WTC11 (cell line): ENCODE measurements at places on chromosomes 6 and 20. TPM values are rescaled to one million over a fixed set of nuclear protein-coding genes. Genes with fewer than 3 reads are reported as not detected.

DNA sequence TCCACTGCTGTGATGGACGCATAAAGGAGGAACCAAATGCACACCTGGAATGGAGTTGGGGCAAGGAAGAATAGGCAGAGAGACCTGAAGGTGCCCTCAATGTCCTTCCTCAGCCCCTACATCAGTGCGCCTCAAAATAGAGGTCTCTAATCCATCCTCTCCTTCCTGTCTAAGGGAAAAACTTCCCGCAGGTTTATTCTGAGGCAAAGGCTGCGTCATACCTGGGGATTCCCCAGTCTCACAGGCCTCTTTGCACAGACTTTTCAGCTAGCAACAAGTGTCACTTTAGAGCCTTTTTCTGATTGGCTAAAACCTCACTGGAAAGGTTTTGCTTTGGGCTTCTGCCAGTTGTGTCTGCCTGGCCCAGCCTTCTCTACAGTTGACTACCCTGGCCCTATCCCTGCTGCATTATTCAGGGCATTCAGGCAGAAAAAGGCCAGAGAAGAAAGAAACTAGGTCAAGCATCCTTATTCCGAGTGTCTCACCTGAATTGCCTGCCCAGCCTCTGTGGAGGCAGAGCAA, 1.8 kb upstream of the HLA-DQB1 start:
- H3K4me3 ChIP-seq: no peak overlapping the region
- no peak overlapping the region for H3K27ac ChIP-seq
- no peaks in the 10 kb centered on the region for H3K36me3 ChIP-seq
- H3K27me3 ChIP-seq: peaks cover 44% of the 10 kb centered on the region
- no peak for DNase-seq

DNA sequence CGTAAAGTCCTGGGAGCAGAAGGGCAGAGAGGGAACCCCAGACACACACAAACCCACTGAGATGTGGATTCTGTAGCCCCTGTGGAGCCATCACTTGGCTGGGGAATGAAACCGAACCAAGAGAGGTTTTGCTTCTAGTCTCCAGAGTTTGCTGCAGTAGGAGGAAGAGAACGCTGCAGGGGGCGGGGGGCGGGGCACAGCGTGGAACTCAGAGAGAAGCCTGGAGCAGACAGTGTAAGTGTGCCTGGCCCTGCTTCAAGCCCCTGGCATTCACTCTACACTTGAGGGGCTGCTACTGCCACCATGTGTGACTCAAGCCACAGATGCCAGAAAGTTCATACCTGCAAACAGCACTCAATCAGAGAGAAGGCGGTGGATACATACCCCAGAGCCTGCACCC, 18.9 kb downstream of the GABRR1 start:
- DNase-seq: no peak
- no peak overlapping the region for H3K4me3 ChIP-seq
- H3K27ac ChIP-seq: no peak overlapping the region

GRCh38 chr6:19301980-19302379, 535.2 kb upstream of the ID4 start:
- no peaks in the 10 kb centered on the region for H3K36me3 ChIP-seq
- no peak overlapping the region for H3K4me3 ChIP-seq
- peaks cover 91% of the 10 kb centered on the region for H3K27me3 ChIP-seq
- H3K27ac ChIP-seq: no peak overlapping the region
- no peak for DNase-seq
- H3K4me1 ChIP-seq: peaks cover 26% of the 10 kb centered on the region

DNA sequence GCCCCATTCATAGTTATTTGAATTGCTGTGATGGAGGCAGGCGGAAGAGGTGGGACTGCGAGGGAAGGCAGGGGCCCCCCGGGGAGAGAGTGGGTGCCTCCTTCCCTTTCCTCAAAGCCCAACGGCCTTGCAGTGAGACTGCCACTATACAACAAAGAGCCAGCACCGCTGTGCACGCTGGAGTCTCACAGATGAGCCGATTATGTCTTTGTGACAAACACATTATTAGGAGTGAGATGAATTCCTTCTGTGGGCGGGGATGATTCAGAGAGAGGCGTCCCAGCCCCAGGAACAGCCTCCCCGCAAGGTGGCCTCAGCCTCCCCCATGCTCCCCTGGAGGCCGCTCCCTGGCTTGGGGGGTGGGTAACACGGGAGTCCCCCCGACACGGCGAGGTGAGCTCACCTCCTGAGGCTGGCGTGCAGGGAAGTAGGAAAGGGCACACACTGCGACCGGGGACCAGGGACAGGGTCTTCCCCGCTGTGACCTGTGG, 26.7 kb downstream of the NTSR1 start:
- no peak overlapping the region for H3K27ac ChIP-seq
- H3K27me3 ChIP-seq: peaks cover 8% of the 10 kb centered on the region

GRCh38 chr6:310671-311070, 18.4 kb downstream of the DUSP22 start:
- no peak overlapping the region for H3K4me3 ChIP-seq
- DNase-seq: no peak
- peaks cover 62% of the 10 kb centered on the region for H3K36me3 ChIP-seq

DNA sequence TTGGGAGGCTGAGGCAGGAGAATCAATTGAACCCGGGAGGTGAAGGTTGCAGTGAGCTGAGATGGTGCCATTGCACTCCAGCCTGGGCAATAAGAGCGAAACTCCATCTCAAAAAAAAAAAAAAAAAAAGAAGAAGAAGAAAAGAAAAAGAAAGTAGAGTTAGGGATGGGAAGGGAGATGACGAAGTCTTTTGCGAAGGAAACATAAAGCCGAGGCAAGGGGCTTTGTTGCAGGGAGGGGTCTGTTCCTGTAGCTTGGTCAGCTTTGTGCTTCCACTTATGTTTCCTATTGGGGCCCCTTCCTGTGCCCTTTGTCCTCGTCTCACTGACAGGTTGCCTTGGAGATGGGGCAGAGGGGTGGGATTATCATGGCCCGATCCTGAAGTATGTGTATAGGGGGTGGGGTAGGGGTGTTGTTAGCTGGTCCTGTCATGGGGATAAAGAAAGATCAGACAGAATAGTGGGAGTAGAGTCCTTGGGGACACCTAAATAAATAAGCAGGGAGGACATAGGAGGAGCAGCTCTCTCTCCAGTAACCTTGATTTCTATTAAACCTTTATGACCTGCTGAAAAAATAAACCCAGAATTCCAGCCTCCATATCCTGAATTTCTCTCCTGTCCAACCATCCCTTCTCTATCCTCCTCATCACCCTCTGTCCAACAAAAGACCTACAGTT, 1.1 kb upstream of the CLIC1 start:
- no peaks in the 10 kb centered on the region; the same call in 1 of the 2 replicates for H3K27me3 ChIP-seq
- DNase-seq: no peak
- peak overlapping the region; percentile 61 for H3K27ac ChIP-seq
- H3K4me3 ChIP-seq: peak overlapping the region; percentile 93

DNA sequence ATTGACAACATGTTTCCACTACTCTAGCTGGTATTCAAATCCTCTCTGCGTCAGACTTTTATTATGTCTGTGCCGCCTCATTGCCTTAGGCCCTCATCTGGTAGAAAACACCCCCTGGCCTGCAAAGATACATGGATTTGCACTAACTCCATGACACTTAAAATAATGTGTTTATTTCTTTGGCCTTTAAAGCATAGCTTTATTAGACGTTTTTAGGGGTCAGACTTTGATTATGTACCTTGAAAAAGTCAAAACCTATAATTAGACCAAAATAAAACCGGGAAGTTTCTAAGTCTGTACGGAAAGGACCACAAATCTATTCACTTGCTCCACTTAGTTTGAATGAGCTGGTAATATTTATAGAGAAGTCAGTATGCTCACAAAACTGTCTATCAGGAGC, 357.9 kb upstream of the NOX3 start:
- H3K36me3 ChIP-seq: no peaks in the 10 kb centered on the region
- no peak overlapping the region for H3K27ac ChIP-seq
- H3K4me3 ChIP-seq: no peak overlapping the region
- no peak for DNase-seq

DNA sequence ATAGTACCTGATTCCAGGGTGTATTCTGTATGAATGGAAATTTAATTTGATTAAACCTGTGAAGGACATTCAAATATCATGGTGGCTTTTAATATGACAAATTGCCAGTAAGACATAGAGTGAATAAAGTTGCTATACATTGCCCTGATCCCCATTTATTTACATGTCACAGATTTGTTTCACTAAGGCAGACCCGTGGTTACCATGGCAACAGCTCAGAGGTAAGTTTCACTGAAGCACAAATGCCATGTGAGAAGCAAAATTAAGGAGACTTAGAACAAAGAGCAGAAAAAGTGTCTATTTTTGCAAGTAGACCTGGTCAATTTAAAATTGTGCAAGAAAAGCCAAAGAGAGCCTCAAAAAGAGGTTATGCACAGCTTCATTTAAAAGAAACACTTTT, 63.7 kb downstream of the PXDC1 start:
- no peak overlapping the region for H3K27ac ChIP-seq
- DNase-seq: no peak
- peaks cover 4% of the 10 kb centered on the region for H3K27me3 ChIP-seq
- H3K4me1 ChIP-seq: peaks cover 8% of the 10 kb centered on the region; the same call in 1 of the 2 replicates
- no peaks in the 10 kb centered on the region for H3K36me3 ChIP-seq
- no peak overlapping the region for H3K4me3 ChIP-seq

GRCh38 chr6:67775333-67775732, 859.7 kb upstream of the ADGRB3 start:
- H3K27ac ChIP-seq: no peak overlapping the region
- no peaks in the 10 kb centered on the region for H3K36me3 ChIP-seq
- peaks cover 3% of the 10 kb centered on the region; the same call in 1 of the 2 replicates for H3K4me1 ChIP-seq
- no peaks in the 10 kb centered on the region for H3K27me3 ChIP-seq

- H3K36me3 ChIP-seq: peaks cover 6% of the 10 kb centered on the region; the same call in 1 of the 2 replicates
- H3K4me3 ChIP-seq: no peak overlapping the region
- DNase-seq: no peak
- H3K27me3 ChIP-seq: no peaks in the 10 kb centered on the region
- H3K4me1 ChIP-seq: peaks cover 26% of the 10 kb centered on the region
Measured at GRCh38 chr20:31666258-31667042, 28.7 kb downstream of the COX4I2 start.

GRCh38 chr6:81166770-81167169, 585.7 kb downstream of the TENT5A start:
- no peaks in the 10 kb centered on the region for H3K27me3 ChIP-seq
- H3K27ac ChIP-seq: no peak overlapping the region
- no peaks in the 10 kb centered on the region for H3K36me3 ChIP-seq
- no peak overlapping the region for H3K4me3 ChIP-seq

- peaks cover 13% of the 10 kb centered on the region for H3K4me1 ChIP-seq
- H3K27me3 ChIP-seq: no peaks in the 10 kb centered on the region
- no peak for DNase-seq
- H3K27ac ChIP-seq: no peak overlapping the region
- no peak overlapping the region for H3K4me3 ChIP-seq
Measured at GRCh38 chr6:112933947-112934346, 586.8 kb downstream of the RFPL4B start.

DNA sequence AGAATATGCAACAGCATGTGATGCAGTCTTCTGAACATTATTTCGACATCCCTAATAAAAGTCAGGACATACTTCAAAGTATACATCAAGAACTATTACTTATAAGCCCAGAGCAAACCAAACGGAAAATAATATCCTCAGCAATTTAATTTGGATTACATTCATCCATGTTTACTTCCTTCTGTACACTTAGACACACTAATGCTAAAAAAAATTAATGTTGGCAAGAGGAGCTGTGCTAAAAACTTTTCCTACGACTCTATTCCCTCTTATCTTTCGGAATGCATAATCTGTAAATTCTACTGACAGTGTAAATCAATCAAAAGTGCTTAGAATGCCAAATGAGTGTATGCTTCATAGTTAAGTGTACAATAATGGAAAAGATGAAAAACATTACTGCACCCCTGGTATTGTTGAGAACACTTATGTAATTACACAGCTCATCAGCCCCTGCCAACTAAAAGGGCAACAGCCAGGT, 301.2 kb upstream of the HSF2 start:
- peaks cover 5% of the 10 kb centered on the region; the same call in 1 of the 2 replicates for H3K36me3 ChIP-seq
- no peaks in the 10 kb centered on the region for H3K4me1 ChIP-seq

DNA sequence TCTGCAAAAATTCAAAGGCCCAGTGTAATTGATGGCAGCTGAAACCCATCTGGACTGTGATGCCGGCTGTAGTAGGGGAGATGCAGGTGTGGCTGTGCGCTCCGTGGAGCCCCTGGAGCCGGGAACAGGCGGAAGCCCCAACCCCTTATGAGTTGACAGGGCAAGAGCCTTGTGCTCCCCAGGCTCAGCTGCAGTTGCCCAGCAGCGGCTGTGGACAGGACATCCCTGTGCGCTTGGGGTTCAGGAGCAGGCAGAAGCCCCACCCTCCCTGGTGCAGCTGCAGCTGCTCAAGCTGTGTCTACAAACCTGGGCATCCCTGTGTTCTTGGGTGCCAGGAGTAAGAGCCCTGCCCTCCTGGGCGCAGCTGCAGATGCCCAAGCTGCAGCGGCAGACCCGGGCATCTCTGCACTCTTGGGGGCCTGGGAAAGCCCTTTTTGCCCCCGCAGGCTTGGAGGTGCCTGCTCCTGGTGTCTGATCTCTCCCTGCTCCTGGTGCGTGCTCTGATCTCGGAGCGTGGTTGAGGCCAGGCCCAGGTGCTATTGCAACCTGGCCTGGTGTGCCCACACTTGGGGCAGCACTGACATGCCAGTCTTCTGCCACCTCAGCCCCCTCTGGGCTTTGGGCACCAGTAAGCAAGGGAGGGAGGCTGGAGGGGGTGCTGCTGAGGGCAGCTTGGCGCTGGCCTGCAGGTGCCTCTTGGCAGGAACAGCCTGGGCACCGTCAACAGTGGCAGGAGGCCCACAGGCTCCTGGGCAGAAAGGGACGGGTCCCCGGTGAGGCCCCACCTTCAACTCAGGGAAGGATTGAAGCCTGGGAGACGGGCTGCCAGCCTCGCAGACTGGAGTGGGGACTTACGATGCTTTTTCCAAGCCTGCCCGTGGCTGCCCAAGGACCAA, 30.3 kb downstream of the OR2J2 start:
- peaks cover 2% of the 10 kb centered on the region for H3K27me3 ChIP-seq
- H3K4me3 ChIP-seq: no peak overlapping the region
- DNase-seq: no peak
- H3K36me3 ChIP-seq: peaks cover 5% of the 10 kb centered on the region
- H3K4me1 ChIP-seq: no peaks in the 10 kb centered on the region
- no peak overlapping the region for H3K27ac ChIP-seq

DNA sequence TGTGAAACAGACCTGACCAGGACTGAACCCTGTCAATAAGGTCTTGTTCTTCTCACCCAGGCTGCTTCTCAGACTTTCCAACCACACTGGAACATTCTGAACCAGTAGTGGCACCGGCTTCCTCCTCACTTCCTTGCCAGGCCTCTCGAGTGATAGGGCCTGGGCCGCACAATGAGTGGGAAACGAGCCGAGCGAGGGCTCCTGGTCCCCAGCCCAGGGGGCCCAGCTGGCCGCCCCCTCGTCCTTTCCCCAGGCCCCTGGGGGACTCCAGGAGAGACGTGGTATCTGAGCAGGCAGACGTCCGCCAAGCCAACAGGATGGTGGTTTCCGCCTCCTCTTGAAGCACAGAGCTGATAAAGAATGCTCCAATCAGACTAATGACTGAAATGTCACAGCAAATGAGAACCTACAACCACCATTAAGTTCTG, 117.9 kb downstream of the GMDS start:
- no peak overlapping the region for H3K27ac ChIP-seq
- H3K27me3 ChIP-seq: no peaks in the 10 kb centered on the region
- H3K4me1 ChIP-seq: peaks cover 19% of the 10 kb centered on the region

ADAM33 gene
- 5.3 to 7.1 TPM (median 7.0 TPM) in 3 replicates for total RNA-seq

PLA2G7 gene
- total RNA-seq: 2.3 to 2.4 TPM (median 2.3 TPM) in 3 replicates

NOTCH4 gene
- total RNA-seq: 2.4 to 2.6 TPM (median 2.6 TPM) in 3 replicates

DNAAF9 gene
- total RNA-seq: 6.3 to 8.6 TPM (median 8.1 TPM) in 3 replicates

USP49 gene
- 16.3 to 18.4 TPM (median 17.3 TPM) in 3 replicates for total RNA-seq

DDO gene
- total RNA-seq: not detected in 3 replicates

ADTRP gene
- 0.44 to 0.98 TPM (median 0.50 TPM) in 3 replicates for total RNA-seq

ELMO2 gene
- 28.4 to 35.5 TPM (median 32.3 TPM) in 3 replicates for total RNA-seq

HLA-G gene
- total RNA-seq: 1.1 to 1.7 TPM (median 1.4 TPM) in 3 replicates

PLCG1 gene
- total RNA-seq: 177 to 201 TPM (median 194 TPM) in 3 replicates

SLC4A11 gene
- total RNA-seq: 30.4 to 39.5 TPM (median 34.5 TPM) in 3 replicates

MLIP gene
- total RNA-seq: not detected in 3 replicates

B3GAT2 gene
- total RNA-seq: 0.70 to 0.85 TPM (median 0.71 TPM) in 3 replicates
